ENCODE measurements at places on chromosomes 5 and 9.

DNA sequence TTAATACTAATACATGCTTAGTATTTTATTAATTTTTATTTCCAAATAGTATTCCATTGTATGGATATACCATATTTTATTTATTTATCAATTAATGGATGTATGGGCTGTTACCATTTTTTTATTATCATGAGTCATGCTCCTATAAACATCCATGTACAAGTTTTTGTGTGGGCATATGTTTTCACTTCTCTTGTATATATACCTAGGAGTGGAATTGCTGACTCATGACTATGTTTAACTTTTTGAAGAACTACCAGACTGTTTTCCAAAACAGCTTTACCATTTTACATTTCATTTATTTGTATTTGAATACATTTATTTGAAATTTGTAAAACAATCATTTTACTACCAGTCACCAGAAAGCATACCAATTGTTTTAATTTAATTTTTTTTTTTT, 14.1 kb upstream of the LRRC19 start:
- no peak for DNase-seq

DNA sequence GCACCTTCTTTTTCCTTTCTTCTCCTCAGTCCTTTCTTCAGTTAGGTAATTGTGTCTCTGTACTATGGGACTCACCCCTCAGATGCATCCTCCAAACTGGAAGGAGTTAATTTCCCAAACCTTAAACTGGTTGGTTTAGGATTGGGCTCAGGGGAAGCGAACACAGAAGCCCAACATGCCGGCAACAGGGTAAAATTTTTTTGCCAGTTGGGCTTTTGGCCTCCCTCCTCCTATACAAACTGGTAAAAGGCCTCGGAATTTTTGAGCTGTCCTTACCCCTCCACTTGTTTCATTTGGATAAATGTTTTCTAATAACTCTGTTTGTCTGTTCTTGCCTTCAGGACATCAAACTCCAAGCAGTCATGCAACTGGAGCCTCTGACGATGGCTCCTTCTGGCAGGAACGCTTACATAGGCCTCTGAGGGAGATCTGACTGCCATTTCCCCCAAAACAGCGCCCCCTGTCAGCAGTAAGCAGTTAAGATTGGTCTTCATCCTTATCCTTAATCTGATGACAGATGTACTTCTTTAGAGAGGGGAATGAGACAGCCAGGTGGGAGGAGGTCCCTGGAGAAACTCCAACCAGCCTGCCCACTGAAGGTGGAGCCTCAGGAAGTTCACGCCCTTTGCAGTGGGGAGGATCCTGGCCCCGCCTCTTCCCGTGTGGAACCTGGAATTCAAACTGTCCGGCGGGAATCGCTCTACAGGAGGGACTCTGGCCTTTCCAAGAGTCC, 57.8 kb upstream of the SPINK5 start:
- no peak for DNase-seq

- no peak for DNase-seq
These were observed 31.0 kb downstream of the EFCAB9 start for GRCh38 chr5:172224996-172225395.

DNA sequence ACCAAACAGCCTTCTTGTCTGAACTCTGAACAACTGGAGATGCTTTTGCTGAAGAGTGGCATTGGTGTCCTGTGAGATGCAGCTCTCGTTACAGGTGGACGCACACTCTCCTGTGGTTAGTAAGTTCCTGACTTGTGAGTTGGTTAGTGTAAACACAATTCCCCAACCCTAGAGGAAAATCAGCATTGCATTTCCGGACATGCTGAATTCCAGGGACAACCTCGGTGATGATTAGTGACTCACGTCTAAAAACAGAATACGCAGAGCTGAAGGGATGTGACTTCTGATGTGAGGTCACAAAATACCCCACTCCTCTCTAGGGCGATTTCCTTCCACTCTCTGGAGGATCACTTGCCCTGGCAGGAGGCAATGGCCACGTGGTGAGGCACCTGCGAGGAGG, 5.0 kb downstream of the OR2V2 start:
- no peak for DNase-seq

DNA sequence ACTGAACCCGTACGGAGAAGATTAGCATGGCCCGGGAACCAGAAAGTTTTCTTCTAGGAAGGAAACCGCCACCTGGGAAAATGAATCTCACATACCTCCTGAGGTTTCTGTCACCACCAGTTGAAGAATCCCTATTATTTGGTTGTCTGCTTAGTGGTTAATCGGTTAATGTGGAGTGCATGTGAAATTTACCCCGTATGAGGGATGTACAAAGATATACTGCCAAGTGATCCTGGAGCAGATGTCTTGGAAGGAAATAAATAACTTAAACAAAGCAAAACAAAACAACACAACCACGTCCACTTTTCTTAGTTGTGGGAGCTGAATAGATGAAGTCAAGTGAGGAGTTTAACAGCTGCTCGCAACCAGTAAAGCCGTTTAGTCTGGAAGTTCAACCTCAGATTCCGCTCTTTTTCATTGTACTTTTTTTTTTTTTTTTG, 3.8 kb downstream of the DMRT2 start:
- no peak for DNase-seq

DNA sequence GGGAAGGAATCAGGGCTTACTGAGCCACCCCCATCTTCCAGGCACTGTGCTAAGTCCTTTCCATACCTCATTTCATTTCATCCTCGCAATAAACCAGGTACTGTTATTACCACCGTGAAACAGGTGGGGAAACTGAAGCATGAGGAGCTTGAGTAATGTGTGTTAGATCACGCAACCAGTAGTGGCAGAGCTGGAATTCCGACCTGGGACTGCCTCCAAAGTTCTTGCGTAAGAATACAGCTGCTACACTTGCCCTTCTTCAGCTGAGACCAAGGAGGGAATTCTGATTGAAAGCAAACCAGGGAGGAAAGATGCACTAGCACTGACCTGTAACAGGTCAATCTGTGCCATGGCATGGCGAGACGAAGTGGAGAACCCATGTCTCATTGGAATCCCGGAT, 113.4 kb upstream of the MSX2 start:
- no peak for DNase-seq

- no peak for DNase-seq
These were observed 635 bp downstream of the IFT74 start for GRCh38 chr9:26956860-26957233.
